T-helper 17 cell (primary cell): ENCODE measurements at places on chromosomes 3 and 15.

DNA sequence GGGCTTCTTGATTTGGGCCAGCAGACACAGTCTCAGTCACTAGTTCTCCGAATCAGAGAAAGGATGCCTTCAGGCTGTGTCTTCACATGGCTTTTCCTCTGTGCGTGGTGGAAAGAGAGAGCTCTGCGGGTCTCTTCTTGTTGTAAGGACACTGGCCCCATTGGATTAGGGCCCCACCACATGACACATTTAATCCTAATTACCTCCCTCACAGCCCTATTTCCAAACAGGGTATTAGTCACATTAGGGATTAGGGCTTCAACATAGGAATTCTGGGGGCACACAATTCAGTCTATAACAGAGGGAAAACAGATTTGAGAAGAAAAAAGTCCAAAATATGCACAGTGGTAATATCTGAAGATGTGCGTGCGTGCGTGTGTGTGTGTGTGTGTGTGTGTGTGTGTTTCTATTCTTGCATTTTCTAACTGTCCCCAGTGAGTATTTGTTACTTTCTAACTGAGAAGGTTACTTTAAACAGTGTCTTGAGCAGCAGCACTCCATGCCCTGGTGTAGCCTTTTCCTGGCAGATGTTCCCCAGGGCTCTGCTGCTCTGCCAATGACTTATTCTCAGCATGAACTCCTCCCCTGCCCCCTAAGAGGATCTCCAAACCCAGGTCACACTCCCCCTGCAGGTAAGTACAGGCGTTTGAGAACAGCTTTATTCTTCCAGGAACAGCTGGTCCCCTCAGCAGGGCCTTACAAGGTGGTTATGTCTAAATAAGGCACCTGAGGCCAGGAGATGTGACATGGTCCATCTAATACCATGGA is 72.9 kb downstream of the RPL39L start:
- DNase-seq: no peak

DNA sequence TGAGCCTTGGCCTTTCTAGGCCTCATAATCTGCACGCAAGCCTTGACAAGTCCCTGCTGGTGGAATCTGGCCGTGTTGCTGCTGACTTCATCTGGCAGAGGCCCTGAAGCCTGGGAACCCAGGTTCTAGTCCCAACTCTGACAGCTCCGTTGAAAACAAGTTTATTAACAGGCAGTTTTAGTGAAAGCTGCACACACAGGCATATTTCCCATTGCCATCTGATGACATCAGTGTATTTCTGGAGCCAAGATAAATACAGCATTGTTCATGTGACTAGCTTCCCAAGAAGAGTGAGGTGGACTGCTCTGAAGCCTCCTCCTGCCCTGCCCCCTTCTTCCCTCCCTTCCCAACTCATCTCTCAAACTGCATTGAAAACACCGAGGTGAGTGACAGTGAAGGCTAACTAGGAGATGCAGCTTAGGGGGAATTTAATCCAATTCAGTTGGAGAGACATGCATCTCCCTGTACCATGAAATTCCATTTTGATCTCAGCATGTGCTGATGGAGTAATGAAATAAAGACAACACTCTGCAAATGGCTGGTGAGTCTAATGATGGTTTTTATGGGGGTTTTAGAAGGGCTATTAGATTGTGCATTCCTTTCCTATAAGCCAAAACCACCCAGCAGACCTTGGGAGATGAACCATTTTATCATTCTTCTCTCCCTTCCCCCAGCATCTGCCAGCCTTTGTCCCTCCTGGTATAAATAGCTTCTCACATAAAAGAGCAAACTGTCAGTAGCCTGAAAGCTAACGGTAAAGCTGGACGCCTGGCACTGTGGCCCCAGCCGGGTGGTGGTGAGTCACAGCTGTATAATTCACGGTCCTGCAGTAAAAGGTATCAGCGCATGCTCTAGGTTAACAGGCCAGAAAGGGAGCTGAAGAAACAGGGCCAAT is 38.0 kb downstream of the PRICKLE2 start:
- DNase-seq: no peak

GRCh38 chr3:195895861-195896360 is 12.4 kb downstream of the TNK2 start:
- DNase-seq: peak; percentile 49

DNA sequence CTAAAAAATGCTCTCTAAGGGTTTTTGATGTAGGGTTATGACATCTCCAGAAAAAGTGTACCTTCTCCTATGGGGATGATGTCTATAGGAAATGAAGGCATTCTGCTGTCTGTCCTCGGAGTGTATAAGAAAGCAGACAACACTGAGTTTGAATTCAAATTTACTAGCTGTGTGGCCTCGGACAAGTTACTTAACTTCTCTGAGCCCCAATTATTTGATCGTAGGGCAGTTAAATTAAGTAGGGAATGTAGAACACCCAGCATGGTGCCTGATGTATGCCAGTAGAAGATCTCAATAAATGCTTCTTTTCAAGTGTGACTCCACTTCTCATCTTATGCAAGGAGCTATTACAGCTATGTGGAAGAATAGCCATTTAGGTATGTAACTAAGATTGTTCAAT is 184.6 kb downstream of the CPNE4 start:
- DNase-seq: no peak

DNA sequence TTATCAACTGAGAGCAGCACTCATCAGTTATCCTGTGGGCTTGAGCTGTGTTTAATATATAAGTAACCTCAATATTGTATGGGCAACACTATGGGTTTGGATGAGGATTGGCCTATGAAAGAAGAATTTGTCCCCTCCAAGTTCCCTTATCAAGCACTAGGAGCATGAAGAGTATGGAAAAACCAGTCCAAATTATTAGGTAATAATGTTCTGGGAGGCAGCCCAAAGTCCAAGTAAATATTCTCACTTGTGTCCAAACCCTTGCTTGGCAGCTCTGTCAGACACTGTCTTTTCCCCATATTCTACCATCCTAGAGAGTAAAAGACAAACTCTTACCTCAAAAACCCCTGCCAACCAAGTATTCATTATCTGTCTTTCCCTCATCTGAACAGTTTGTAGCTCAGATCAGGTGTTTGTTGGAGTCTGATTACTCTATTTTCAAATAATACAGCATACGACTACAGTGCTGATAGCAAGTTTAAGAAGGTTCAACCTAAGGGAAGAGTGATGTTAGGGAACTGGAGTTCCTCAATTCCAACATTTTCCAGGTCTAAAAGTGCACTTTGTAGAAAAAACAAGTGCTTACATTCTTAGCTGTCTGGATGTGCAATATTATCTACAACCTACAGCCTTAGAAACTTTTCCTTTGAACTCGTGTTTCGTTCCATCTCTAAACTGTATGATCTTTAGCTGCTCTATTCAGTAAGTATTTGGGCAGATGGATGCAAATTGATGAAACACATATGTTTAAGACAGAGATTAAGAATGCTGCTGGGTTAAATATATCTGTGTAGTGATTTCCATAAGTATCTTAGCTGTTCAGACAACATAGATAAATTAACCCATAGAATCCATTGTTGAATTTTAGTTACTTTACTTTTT is 89.7 kb upstream of the PHLDB2 start:
- DNase-seq: no peak

- no peak for DNase-seq
Observed at GRCh38 chr15:90018216-90018831, 17.2 kb downstream of the ZNF710 start.

- no peak for DNase-seq
Observed at GRCh38 chr3:150494411-150494977, 51.8 kb downstream of the SERP1 start.

DNA sequence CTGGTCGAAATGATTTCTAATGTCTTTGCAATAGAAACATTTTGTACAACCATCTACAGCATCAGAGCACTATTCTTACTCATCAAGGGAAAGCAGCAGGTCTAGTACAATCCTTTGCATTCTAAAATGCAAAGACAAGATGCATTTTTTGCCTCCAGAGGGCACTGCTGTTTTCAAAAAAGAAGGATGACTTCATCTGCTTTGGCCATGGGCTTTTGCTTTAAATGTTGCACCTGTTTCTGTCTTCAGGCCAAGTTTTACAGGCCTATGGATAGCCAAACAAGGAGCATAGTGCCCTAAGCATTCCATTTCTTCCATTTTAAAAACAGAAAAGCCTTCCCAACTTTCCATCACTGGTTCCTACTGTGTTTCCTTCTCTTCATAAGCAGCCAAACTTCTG is 3.4 kb downstream of the PARP9 start:
- no peak for DNase-seq

- no peak for DNase-seq
Observed at GRCh38 chr3:173983343-173983742, 585.8 kb downstream of the NLGN1 start.

GRCh38 chr3:52873433-52874159 is 23.8 kb downstream of the STIMATE start:
- no peak for DNase-seq

GRCh38 chr3:60555686-60556354 is 695.4 kb downstream of the FHIT start:
- DNase-seq: no peak

- DNase-seq: no peak
Observed at GRCh38 chr3:3068358-3068881, 41.8 kb downstream of the IL5RA start.

DNA sequence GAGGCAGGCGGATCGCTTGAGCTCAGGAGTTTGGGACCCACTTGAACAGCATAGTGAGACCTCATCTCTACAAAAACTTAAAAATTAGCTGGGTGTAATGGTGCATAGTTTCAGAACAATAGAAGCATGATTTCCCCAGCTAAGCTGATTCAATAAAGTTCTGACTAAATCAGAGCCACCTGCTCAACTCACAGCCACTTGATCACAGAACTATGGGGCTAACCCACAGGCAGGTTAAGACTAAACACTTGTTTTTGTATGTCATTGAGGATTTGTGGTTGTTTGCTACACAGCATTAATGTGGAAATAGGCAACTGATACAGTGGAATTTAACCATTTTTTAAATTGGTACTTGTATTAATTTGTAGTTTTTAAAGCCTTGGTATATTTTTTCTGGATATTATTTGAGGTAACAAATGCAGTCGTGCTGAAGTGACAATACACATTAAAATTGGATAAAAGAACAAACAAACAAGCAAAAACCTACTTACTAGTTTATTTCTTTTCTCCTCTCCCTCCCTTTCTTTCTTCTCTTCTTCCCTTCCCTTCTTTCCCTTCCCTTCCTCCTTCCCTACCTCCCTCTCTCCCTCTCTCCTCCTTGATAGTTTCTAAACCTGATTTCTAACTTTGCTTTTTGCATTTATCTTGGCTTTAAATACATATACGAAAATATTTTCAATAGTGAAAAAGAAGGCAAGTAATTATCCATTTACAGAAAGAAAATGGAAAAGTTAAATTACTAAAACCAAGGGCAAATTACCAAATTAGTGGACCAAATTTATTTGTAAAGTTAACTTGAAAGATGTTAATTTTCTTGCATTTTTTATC is 32.1 kb downstream of the OXSM start:
- no peak for DNase-seq

DNA sequence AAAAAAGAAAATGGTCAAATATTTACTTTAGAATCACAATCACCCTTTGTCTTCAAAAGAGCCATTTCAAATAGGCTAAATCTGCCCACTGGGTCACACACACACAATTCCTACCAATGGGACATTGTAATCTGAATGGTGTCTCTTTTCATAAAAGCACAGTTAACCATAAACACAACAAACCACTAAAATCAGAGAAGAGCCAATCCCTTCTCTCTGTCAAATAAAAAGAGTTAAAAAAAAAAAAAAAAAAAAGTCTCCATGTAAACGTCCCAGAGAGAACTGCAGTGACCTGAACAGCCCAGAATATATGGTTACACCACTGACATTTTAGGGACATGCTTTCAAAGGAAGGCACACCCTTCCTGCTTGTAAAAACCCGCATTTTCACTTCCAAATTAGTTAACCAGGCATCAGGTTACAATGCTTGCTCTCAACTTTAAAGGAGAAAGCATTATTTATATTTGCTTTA is 63.7 kb downstream of the PRICKLE2 start:
- DNase-seq: no peak

DNA sequence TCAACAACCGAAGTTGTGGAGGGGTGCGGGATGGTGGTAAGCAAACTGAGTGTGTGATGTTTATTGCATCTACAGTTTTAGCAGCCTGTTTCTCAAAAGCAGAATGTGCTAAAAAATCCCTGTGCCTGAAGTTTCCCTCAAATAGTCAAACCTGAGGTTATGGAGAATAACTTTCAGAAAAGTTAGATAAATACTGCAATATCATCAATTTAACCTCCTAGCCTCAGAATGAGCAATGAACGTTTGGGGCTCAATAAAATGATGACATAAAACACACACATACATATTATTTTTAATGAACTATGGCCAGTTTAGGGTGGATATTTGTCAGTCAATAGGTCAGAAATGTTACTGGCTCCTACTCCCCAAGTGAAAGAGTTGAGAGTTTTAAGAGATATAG is 201.6 kb downstream of the SEMA6D start:
- no peak for DNase-seq

DNA sequence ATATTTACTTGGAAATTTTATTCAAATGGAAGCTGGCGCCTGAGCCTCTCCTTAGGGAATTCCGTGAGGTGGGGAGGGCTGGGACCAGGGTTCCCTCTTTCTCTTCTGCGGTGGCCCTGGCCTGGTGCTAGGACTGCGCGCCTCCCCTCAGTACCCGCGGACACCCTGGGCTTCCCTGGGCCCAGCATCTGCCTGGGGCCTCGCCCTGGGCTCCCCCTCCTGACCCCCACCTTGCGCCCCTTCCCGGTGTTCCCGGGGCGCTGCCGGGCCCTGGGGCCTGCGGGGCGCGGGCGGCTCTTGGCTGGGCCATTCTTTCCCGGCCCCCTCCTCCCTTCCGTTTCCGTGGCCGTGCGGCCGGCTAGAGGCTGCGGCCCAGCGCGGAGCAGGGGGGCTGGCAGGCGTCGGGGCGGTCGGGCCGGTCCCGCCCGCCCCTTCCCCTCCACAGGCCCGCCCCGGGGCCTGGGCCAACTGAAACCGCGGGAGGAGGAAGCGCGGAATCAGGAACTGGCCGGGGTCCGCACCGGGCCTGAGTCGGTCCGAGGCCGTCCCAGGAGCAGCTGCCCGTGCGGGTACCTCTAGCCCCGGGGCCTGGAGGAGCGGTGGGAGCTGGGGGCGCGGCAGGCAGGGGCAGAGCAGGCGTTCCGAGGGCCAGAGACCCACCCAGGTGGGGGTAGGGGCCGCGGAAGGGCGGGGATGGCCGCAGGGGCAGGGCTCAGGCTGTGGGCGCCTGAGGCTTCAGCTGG is at the start of gene FES:
FES (plus strand) TSS at position 529 of the 743 bp plus-strand sequence. CDS start 542 bp downstream, outside the sequence.
- no peak for DNase-seq
